ENCODE measurements at places on chromosomes 16 and 17. TPM values are rescaled to one million over a fixed set of nuclear protein-coding genes. Genes with fewer than 3 reads are reported as not detected.

The TBC1D3C gene
- not detected for total RNA-seq

The TSPAN10 gene
- total RNA-seq, result 0.93 TPM

The ADORA2B gene
- total RNA-seq, result 1.9 TPM

The STAC2 gene
- total RNA-seq, result 0.13 TPM

The DLX4 gene
- not detected for total RNA-seq

The PRR15L gene
- not detected for total RNA-seq

The ABCC12 gene
- 0.12 TPM for total RNA-seq

The HAP1 gene
- total RNA-seq, result 1.7 TPM

The BCL7C gene
- total RNA-seq, result 18.3 TPM

The ZNF594 gene
- 25.3 TPM for total RNA-seq

The KRTAP3-2 gene
- total RNA-seq, result not detected

GRCh38 chr17:18084256-18084655, 3.5 kb upstream of the DRG2 start:
- no peak for DNase-seq

DNA sequence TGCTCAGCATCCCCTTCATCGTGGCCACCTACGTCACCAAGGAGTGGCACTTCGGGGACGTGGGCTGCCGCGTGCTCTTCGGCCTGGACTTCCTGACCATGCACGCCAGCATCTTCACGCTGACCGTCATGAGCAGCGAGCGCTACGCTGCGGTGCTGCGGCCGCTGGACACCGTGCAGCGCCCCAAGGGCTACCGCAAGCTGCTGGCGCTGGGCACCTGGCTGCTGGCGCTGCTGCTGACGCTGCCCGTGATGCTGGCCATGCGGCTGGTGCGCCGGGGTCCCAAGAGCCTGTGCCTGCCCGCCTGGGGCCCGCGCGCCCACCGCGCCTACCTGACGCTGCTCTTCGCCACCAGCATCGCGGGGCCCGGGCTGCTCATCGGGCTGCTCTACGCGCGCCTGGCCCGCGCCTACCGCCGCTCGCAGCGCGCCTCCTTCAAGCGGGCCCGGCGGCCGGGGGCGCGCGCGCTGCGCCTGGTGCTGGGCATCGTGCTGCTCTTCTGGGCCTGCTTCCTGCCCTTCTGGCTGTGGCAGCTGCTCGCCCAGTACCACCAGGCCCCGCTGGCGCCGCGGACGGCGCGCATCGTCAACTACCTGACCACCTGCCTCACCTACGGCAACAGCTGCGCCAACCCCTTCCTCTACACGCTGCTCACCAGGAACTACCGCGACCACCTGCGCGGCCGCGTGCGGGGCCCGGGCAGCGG, 3.2 kb downstream of the UTS2R start:
- DNase-seq, result no peak

DNA sequence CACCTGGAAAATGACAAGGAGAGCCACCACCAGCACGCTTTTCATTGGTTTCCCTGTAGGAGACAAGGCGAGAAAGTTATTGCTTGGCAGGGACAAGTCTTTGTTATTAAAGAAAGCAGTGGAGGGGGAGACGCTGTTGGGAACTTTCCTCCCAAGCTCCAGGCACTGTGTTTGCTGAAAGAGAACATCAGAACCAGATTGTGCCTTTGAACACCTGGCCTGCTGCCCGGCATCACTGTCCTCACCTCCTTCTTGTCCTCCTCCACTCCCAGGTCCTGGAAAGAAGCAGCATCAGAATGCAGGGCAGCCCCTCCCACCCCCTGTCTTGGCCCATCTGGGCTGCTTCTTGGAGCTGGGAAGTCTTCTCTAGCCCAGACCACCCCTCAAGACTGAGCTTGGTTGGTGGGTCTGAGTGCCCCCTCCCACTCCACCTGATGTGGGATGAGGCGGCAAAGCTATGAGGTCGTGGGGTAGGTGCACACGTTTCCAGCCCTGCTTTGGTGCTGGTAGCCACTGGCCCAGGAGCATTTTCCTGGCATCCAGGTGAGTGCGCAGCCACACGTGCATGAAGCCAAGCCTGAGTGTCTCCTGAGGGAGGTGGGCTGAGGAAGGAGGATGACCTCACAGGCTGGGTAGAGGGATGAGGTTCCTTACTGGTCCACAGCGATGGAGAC, 6.2 kb downstream of the CCR7 start:
- DNase-seq, result no peak

DNA sequence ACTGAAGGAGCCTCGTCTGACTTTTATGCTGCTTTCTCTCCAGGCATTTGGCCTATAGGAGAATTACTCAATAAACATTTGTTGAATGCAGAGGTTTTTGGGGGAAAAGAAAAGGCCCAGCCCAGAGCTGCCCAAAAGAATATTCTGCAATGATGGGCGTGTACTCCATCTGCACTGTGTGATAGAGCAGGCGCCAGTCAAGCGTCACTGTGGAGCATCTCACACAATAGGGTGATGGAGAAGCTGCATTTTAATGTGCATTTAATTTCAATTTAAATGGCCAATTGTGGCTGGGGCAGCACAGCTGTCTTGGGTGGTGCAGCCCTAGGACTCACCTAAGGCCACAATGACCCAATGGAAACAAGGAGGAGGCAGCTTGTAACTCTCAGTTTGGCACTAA, 20.6 kb downstream of the GLYR1 start:
- no peak for DNase-seq

GRCh38 chr17:29022074-29022473, 16.2 kb upstream of the SEZ6 start:
- DNase-seq, result no peak

DNA sequence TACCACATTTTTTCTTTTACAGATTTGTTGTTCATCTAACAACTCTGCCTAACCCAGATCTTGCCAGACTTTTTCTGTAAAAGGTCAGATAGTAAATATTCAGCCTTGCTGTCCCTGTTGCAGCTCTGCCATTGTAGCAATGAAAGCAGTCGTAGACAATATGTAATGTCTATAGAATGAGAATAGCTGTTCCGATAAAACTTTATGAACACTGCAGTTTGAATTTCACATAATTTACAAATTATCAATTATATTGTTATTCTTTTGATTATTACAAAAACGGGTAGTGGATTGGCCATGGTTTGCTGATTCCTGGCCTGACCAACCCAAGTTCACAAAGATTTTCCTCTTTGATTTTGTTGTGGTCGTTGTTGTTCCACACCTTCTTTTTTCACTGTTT, 2.9 kb downstream of the LRRC37B start:
- no peak for DNase-seq

DNA sequence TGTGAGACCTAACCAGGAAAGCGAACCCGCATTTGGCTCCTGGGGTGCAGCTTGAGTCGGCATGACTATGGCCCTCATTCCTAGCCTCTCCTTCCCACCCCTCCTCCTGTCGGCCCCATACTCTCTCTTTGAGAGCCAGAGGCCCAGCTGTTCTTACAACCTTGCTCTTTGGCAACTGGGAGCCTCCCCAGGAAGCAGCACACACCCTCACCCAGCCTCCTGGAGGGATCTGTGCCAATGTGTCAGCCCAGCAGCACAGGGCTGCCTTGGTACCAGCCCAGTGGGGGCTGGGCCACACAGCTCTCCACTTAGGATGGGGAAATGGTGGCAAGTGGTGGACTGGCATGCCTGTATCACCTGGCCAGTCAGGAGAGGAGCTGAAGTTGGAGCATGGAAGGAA, 70.3 kb upstream of the LGALS9 start:
- DNase-seq, result no peak

GRCh38 chr17:74893936-74894671, 671 bp upstream of the FADS6 start:
- DNase-seq, result no peak

- no peak for DNase-seq
Measured at GRCh38 chr16:65476448-65476955, 354.6 kb upstream of the CDH11 start.

DNA sequence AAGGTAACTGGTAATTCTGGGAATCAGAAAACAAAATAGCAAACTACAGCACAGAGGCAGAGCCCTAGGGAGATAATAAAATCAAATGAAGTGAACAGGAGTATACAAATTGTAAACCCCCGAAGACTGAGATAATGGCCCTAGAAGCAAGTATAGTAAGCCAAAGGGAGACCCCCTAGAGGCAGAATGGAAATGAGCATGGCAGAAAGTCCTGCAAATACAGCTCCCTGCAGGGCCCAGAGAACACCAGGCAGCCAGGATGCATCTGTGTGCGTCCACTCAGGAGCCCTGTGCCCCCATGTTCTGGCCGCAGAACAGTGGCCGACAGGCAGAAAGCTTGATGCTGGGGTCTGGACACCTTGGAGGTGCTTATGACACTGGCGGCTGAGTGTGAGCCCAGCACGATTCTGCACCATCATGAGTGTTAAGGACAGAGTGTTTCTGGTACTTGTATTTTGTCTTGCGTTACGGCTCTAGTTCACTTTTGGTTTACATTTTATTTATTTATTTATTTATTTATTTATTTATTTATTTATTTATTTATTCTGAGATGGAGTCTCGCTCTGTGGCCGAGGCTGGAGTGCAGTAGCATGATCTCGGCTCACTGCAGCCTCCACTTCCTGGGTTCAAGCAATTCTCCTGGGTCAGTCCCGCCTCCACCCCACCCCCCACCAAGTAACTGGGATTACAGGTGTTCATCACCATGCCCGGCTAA, 48.7 kb downstream of the RGS9 start:
- no peak for DNase-seq

DNA sequence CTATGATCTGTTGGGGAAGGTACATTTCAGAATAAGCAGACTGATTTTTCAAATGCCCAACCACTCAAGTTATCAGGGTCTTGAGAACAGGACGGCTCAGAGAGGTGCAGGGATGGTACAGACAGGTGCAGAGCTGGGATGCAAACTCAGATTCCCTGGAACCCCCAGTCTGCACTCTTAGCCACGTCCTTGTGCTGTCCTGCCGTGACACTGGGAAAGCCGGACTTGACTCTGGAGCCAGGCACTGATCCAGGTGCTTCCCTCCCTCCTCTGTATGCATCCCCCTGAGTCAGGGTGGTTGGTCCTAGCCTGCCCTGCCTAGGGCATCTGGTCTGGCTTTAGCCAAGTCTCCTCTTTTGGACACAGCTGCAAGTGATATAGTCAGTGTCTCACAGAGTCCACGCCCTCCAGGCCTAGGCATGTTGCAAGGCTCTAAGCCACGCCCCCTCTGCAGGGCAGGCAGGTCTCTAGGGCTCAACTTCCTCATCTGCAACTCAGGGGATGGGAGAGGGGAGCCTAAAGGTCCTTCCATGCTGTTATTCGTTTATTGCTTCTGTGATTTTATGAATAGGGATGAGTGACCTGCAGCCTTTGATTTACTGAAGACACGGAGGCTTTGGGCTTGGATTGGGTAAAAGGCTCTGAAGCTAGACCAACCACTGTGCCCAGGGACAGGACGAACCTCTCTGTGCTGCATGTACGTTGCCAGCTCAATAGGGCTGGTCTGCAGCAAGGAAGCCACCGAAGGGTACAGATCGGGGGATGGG, 97.3 kb downstream of the SDK2 start:
- DNase-seq, result peak; percentile 70

GRCh38 chr16:70589998-70590471, 56.3 kb upstream of the IL34 start:
- no peak for DNase-seq

- DNase-seq, result no peak
Measured at GRCh38 chr17:78742901-78743300, 39.2 kb downstream of the CYTH1 start.

GRCh38 chr16:66057057-66057456, 309.4 kb upstream of the CDH5 start:
- no peak for DNase-seq

DNA sequence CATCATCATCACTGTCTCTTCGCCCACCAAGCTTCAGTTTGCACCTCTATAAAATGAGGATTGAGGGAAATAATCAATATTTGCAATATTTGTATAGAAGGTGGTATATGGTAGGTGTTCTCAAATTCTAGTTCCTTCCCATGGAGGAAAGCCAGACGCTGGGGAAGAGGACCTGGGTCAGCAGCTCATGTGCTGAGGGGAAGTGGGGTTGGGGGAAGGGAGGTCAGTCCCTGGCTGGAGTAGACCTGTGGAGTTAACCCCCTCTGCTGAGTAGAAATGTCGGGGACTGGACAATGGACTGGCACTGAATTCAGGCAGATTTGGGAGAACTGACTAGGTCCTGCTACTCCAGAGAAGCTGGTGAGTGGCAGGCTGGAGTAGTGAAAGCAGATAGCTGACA, 12.8 kb upstream of the ITGB3 start:
- DNase-seq, result no peak

- no peak for DNase-seq
Measured at GRCh38 chr17:42389899-42390298, 1.7 kb upstream of the STAT3 start.

GRCh38 chr16:705431-706188, at the start of gene FBXL16:
Gene FBXL16, minus strand, starts transcription at chr16:705801. Its CDS starts 8,396 bp downstream, at chr16:697405.
- peak; percentile 58 for DNase-seq

- no peak for DNase-seq
Measured at GRCh38 chr16:9119795-9120194, 28.4 kb downstream of the HAPSTR1 start.

DNA sequence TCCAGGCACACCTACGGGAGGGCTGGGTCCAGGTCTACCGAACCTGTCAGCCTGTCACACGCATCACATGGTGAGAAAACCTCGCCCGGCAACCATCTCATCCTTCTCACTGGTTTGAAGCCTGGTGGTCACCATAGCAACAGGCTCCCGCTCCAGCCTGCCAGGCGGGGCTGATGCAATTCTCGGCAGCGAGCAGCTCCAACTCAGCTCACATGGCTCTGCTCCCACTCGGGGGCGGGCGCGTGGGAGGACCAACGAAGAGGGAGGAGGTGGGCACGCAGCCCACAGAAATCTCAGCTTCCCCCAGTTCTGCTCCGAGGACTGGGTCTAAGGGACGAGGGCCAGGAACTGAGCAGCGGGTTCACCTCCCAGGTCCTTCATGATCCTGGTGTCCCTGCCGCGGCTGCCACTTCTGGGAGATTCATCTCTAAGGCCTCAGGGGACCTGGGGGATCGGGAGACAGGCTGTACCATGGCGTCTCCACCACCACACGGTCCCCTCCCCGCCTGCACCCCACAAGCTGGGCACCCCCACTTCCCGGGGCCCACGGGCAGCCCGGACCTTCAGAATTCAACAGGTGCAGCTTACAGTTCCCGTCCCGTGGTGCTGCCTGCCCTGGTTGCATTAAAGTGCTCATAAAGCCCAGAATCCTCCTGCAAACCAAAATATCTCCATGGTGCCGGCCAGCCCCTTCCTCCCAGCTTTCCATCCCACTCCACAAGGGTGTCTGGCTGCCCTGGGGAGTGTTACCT, 25.8 kb downstream of the ABR start:
- DNase-seq, result peak; percentile 59

DNA sequence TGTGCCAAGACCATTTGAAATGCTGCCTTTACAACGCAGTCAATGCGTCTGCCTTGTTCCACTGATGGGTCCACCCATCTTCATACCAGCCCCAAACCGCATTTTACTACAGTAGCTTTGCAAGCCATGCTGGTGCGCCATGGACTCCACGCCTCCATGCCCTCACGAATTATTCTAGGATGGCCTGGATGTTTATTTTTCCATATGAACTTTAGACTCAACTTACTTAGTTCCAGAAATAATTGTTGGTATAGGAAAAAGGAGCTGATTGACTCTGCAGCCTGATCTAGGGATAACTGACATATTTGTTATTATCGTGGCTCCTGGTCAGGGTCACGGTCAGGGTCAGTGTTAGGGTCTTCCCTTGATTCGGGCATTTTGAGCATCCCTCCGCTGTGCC, 70.0 kb upstream of the ZNF469 start:
- DNase-seq, result no peak
